ENCODE measurements at places on chromosomes 3 and 15. TPM values are rescaled to one million over a fixed set of nuclear protein-coding genes. Genes with fewer than 3 reads are reported as not detected.

- no peak for DNase-seq
- H3K36me3 ChIP-seq = peaks cover 8% of the 10 kb centered on the region
- H3K27me3 ChIP-seq = no peaks in the 10 kb centered on the region
- no peak overlapping the region for H3K27ac ChIP-seq
- H3K4me1 ChIP-seq = no peaks in the 10 kb centered on the region
Measured at GRCh38 chr3:32157600-32158264, 51.3 kb downstream of the GPD1L start.

- H3K27ac ChIP-seq = no peak overlapping the region
- no peaks in the 10 kb centered on the region for H3K36me3 ChIP-seq
- H3K4me3 ChIP-seq = no peak overlapping the region
- H3K4me1 ChIP-seq = peaks cover 35% of the 10 kb centered on the region
- no peak for DNase-seq
Measured at GRCh38 chr3:169666076-169666375, 2.5 kb upstream of the MECOM start.

DNA sequence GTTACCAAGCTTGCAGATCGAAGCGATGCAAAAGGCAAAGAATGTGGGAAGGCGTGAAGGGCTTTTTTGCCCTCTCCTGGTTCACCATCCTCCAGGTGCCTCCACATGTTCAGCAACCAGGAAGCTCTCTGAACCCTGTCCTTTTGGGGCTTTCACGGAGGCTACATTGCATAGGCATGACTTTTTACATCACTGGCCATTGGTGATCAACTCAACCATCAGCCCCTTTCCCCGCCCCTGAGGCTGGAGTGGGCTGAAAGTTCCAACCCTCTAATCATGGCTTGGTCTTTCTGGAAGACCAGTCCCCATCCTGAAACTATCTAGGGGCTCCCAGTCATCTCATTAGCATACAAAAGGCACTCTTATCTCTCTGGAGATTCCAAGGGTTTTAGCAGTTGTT, 52.6 kb downstream of the UACA start:
- H3K36me3 ChIP-seq = no peaks in the 10 kb centered on the region
- no peak overlapping the region for H3K4me3 ChIP-seq
- H3K27ac ChIP-seq = no peak overlapping the region
- no peak for DNase-seq

DNA sequence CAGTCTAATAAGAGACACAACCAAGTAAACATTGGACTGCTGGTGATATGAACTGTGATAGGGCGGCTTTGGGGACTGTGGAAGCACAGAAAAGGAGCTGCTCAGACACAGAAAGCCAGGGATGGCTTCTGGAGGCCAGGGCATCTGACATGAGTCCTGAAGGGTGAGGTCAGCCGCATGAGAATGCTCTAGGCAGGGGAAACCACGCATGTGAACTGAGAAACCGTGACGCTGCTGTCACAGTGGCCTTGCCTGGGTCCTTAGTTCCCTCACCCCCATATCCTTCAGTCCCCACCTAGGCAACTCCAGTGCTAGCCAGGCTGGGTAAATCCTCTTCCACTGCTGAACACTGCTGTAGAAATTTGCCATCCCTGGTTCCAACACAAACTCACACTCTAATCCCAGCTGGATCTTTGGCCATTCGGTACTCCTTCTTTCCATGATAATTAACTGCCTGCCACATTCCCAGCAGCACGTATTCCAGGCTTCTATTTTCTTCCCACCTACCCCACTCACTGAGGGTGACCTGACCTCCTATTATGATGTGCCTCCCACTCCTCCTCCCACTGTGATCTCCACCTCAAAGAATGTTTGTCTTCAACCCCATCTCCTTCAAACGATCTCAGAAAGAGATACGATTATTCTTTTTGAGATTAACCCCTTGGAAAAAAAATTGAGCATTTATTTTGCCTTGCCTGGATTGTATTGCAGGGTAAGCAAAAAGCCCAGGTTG, 31.4 kb downstream of the CRYGS start:
- peaks cover 36% of the 10 kb centered on the region for H3K4me1 ChIP-seq
- no peaks in the 10 kb centered on the region for H3K27me3 ChIP-seq
- no peak overlapping the region for H3K27ac ChIP-seq
- no peaks in the 10 kb centered on the region for H3K36me3 ChIP-seq

- no peak for DNase-seq
- no peak overlapping the region for H3K4me3 ChIP-seq
- H3K27me3 ChIP-seq = no peaks in the 10 kb centered on the region
- H3K27ac ChIP-seq = no peak overlapping the region
Measured at GRCh38 chr3:66487465-66487864, 13.4 kb downstream of the LRIG1 start.

GRCh38 chr3:55235416-55235815, 251.7 kb downstream of the WNT5A start:
- no peak for DNase-seq
- no peaks in the 10 kb centered on the region for H3K27me3 ChIP-seq
- no peaks in the 10 kb centered on the region for H3K4me1 ChIP-seq
- H3K36me3 ChIP-seq = no peaks in the 10 kb centered on the region

DNA sequence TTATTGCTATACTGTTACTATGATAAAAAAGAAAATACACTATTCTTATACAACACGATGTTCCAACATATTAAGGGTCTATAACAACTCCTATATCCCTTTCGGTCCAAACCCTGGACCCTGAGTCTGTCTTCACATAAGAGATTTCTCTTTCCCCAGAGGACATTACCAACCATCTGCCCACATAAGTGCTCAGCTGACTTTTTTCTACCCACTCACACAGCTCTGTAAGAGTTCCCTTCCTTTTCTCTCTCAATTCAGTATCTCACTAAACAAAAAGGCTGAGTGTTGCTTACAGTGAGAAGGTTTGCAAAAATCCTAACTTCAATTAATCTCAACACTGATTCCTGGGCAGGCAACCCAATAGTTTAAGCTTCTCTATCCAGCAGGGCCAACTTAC, 30.5 kb downstream of the ITGB5 start:
- H3K36me3 ChIP-seq = no peaks in the 10 kb centered on the region
- no peak overlapping the region for H3K4me3 ChIP-seq
- H3K27ac ChIP-seq = no peak overlapping the region
- DNase-seq = no peak
- no peaks in the 10 kb centered on the region for H3K27me3 ChIP-seq
- no peaks in the 10 kb centered on the region for H3K4me1 ChIP-seq

DNA sequence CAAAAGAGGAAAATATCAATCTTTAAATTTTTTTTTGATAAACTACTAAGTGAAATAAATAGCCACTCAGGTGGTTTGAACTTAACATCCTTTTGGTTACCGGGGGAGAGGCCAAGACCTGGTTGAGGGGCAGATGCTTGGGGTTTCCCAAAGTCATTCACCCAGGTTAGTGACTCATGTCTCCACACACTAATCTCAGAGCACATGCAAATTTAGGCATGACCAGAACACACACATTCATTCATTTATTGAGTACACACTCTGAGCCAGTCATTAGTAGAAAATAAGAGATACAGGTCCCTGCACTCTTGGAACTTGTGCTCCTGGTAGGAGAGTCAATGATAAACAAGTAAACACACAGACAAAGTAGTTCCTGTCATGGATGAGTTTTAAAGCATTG, 7.3 kb downstream of the ILDR1 start:
- no peak overlapping the region for H3K27ac ChIP-seq
- no peaks in the 10 kb centered on the region for H3K27me3 ChIP-seq
- H3K36me3 ChIP-seq = no peaks in the 10 kb centered on the region
- H3K4me1 ChIP-seq = no peaks in the 10 kb centered on the region
- no peak for DNase-seq
- H3K4me3 ChIP-seq = no peak overlapping the region

- no peaks in the 10 kb centered on the region for H3K36me3 ChIP-seq
- no peak overlapping the region for H3K27ac ChIP-seq
- no peaks in the 10 kb centered on the region for H3K27me3 ChIP-seq
- no peak for DNase-seq
- peak overlapping the region; percentile 18 for H3K4me3 ChIP-seq
Measured at GRCh38 chr3:108134555-108134880, 43.7 kb upstream of the CD47 start.

DNA sequence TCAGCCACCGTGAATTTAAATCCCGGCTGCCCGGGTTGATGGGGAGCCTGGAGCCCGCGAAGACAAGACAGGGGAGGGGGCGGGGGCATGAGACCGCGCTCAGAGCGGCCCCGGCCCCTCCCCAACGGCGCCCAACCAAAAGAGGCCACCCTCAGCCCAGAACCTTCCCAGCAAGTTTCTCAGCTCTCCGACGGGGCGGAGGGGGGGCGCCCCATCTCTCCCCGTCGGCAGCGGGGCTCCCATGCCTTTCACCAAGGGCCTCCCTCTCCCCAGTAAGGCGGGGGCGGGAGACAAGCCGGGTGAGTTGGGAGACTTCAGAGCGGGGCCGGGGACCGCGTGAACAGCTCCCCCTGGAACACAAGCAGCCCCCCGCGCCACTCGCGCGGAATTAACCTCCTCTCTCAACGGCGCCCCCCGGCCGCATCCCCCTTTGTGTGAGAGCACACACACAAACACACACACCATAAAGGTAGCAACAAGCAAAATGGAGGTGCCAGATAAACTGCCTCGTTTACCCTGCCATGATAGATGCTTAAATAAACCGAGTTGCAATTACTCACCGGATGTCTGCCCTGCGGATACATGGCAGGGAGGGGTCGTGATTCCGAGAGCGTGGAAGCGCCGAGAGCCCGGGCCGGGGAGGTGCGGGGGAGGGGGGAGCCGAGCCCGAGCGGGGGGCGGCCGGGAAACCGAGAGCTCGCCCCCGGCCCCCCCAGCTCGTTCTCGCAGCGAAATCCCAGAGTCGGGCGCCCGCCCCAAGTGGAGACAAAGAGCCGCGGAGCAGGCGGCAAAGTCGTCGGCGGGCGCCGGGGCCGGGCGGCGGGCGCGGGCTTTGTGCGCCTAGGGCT, 1.3 kb downstream of the TLE3 start:
- H3K4me1 ChIP-seq = peaks cover 68% of the 10 kb centered on the region
- DNase-seq = peak; percentile 33
- H3K36me3 ChIP-seq = no peaks in the 10 kb centered on the region
- peak overlapping the region; percentile 85 for H3K27ac ChIP-seq
- H3K4me3 ChIP-seq = peak overlapping the region; percentile 86

GRCh38 chr15:65310431-65311137, 6.1 kb downstream of the RNU5B-1 start:
- H3K36me3 ChIP-seq = no peaks in the 10 kb centered on the region
- H3K27ac ChIP-seq = no peak overlapping the region
- no peaks in the 10 kb centered on the region for H3K4me1 ChIP-seq
- no peak for DNase-seq
- H3K27me3 ChIP-seq = peaks cover 3% of the 10 kb centered on the region

GRCh38 chr3:55879901-55880331, 392.8 kb upstream of the WNT5A start:
- no peaks in the 10 kb centered on the region for H3K4me1 ChIP-seq
- DNase-seq = no peak
- H3K4me3 ChIP-seq = no peak overlapping the region
- no peak overlapping the region for H3K27ac ChIP-seq
- H3K27me3 ChIP-seq = no peaks in the 10 kb centered on the region

DNA sequence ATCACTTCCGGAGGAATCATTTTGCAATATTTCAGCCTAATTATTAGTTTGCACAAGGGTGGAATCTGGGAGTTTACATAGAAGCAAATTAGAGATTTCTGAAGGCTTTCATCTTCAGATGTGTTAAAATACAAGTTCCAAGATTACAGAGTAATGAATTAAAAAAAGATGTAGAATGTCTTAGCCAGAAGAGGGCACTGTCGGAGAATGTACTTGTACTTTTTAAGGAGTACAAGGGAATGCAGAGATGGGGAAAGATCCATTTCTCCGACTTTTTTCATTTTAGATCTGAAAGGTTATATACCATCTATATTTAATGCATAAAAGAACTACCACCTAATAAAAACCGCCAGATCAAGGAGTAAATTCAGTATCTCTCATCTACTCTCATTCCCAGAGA, 43.1 kb upstream of the WDR5B start:
- H3K36me3 ChIP-seq = peaks cover 29% of the 10 kb centered on the region
- DNase-seq = no peak
- H3K27me3 ChIP-seq = no peaks in the 10 kb centered on the region
- H3K4me1 ChIP-seq = no peaks in the 10 kb centered on the region
- no peak overlapping the region for H3K27ac ChIP-seq

GRCh38 chr3:42999212-42999611, 20.1 kb downstream of the GASK1A start:
- no peak overlapping the region for H3K27ac ChIP-seq
- H3K4me3 ChIP-seq = no peak overlapping the region
- no peak for DNase-seq
- H3K4me1 ChIP-seq = no peaks in the 10 kb centered on the region
- no peaks in the 10 kb centered on the region for H3K36me3 ChIP-seq
- H3K27me3 ChIP-seq = no peaks in the 10 kb centered on the region

DNA sequence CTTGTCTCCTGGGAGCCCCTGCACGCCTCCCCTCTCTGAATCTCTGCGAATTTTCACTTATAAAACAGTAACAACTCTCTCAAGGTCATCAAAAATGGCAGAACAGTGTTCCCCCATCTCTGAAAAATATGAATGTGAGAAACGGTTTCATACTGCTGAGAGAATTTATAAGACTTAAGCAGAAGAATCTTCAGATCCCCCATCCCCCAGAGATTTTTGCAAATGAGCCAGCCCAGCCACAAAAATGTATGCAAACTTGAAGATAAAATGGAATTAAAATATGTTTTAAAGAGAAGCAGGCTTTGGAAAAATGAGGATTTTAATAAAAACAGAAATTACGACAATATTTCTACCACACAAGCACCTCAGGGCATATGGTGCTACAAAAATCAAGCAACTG, 173.0 kb downstream of the STT3B start:
- no peaks in the 10 kb centered on the region for H3K4me1 ChIP-seq
- H3K27me3 ChIP-seq = no peaks in the 10 kb centered on the region
- H3K36me3 ChIP-seq = no peaks in the 10 kb centered on the region
- no peak overlapping the region for H3K4me3 ChIP-seq

GRCh38 chr3:10408680-10409079, 87.8 kb upstream of the SEC13 start:
- no peaks in the 10 kb centered on the region for H3K4me1 ChIP-seq
- H3K27ac ChIP-seq = no peak overlapping the region
- DNase-seq = no peak
- H3K27me3 ChIP-seq = no peaks in the 10 kb centered on the region
- no peaks in the 10 kb centered on the region for H3K36me3 ChIP-seq

PLA2G4B gene
- 6.8 TPM for total RNA-seq

All from CD8-positive, alpha-beta memory T cell (primary cell).